Activated CD8-positive, alpha-beta T cell treated with anti-CD3 and anti-CD28 coated beads, Interleukin-2, amount 10 ng/mL, durations not matched to agents 7 days and 5 days (primary cell): ENCODE measurements at places on chromosomes 1 and 21.

DNA sequence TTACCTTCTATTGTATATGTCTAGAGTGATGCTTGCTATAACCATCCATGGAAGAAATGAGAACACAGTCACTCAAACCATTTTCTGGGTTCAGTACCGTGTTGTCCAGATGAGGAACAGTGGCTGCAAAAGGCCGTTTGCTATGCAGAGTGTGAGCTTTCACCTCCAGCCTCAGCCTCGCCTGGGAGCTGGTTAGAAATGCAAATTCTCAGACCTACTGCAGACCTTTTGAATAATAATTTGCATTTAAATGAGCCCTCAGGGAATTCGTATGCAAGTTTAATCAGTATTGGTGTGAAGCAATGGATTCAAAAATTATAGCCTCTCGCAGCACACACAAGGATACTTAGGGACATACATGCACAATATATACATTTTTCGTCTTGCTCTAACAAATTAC lies 24.1 kb downstream of the KCNJ15 start:
- no peak for DNase-seq

DNA sequence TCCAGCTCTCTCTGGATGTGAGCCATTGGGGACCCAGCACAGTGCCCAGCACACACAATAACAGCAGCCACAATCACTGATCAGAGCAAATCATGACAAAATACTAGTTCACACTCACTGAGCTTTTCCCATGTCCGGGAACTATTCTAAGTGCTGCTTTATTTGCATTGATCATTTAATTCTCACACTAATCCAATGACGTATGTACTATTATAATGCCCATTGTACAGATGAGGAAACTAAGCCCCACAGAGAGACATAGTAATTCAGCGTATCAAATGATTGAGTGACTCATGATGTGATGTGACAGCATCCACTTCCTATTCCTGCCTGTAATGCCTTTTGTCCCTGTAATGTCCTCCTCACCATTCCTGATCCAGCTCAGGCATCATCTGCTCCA lies 1.9 kb upstream of the S100A8 start:
- no peak for DNase-seq

DNA sequence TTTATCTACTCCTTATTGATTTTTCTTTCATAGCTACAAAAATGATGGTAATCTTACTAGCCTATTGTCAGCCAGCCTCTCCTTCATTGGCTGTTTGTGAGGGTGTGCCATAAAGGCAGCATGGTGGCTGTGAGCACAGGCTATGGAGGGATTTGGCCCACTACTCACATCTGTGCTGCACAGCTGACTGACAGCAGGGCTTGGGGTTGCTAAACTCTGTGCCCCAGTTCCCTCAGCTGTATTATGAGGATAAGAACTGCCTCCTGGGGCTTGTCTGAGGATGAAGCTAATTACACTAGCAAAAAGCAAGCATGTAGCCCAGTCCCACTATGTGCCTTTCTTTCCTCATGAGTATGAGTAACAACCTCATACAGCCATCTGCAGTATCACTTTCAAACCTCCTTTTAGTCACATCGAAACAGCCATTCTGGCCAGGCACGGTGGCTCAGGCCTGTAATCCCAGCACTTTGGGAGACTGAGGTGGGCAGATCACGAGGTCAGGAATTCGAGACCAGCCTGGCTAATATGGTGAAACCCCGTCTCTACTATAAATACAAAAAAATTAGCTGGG lies 66.2 kb downstream of the COQ8A start:
- DNase-seq: no peak

DNA sequence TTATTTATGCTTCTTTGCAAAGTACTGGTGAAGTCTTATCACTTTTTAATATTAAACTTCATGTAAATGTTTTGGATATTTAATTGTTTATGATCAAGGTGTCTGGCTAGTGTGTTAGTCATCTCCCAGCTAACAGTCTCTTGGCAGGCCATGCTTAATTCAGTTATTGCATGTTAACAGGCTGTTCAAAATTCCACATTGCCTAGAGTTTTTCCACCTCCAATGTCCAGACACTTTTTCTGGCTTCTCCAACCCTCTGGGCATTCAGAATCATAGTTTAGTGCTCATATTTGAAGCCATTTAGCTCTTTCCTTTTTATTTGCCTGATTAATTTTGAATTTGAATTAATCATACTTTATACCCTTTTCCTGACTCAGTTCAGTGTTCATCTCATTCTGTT lies 69.2 kb downstream of the OLFML2B start:
- no peak for DNase-seq

GRCh38 chr1:236686815-236687160 lies 489 bp downstream of the ACTN2 start:
- no peak for DNase-seq

GRCh38 chr1:70220517-70221237 lies 503 bp upstream of the SRSF11 start:
- no peak for DNase-seq

DNA sequence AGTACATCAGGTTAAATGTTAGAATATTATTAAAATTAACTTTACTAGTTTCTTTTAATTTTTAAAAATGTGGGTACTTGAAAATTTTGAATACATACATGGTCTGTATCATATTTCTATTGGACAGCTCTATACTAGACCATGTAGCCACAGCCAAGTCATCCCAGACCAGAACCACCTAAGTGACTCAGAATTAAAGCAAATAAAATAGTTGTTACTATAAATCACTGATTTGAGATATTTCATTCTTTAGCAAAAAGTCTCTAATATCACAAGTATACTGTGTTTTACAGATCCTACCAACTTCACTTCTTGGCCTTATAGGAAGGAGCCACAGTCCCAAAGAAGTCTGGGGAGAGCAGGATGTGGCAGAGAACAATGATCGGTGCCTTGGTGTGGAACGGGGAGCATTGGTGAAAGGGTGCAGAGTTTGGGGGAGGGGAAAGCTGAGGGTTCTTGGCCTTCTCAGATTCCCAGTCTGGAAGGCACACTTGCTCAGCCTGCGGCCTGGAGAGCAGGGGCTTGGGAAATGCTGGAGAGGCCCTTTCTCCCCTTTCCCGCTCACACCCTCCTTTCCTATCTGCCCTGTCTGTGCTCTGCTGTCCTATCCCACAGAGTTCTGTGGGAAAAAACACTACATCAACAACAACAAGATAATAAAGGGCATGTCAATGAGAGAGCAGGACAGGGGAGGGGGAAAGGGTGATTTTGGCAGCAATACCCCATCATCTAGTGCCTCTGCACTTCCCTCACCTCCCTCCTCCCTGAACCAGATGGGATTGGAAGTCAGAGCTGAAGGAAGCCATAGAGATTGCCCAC lies 122.1 kb downstream of the NGF start:
- DNase-seq: no peak

- no peak for DNase-seq
Measured at GRCh38 chr1:67213948-67214347, 47.7 kb downstream of the IL23R start.

DNA sequence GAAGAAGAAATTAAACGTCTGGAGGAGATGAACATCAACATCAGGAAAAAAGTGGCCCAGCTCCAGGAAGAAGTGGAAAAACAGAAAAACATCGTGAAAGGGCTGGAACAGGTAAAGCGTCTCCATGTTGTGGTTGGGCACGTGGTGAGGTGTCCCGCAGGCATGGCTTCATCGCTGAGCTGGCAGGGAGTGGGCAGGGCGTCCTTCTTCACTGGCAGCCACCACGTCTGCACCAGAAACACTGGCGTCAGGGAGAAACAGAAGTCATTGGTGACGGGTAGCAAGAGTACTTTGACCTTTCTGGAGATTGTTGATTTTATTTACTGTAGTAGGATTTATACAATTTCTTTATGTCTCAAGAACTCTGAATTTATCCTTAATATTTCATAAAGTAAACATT lies 59.0 kb upstream of the DIP2A start:
- DNase-seq: no peak

- no peak for DNase-seq
Measured at GRCh38 chr1:186187601-186188000, 187.5 kb downstream of the TPR start.

GRCh38 chr1:161044908-161045735 lies 655 bp downstream of the USF1 start:
- DNase-seq: peak; percentile 87

GRCh38 chr1:236744533-236744932 lies 50.6 kb upstream of the MTR start:
- no peak for DNase-seq

DNA sequence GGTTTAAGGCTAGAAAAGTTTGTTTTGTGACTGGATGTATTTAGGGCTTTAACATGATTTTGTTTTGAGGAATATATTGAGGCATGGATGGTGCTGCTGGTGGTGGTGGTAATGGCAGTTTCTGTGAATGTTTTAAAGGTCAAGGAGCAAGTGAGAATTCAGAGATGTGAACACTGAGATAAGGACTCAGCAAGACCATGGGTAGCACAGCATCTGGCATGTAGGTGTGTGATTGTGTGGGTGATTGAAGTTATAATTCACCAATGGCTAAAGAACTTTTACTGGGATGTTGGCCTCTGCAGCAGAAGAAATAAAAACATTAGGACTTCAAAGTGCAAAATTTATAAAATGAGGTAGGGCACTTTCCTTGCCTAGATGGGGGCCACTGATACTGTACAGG lies 65.9 kb downstream of the MACF1 start:
- DNase-seq: no peak

GRCh38 chr1:177928194-177928593 lies 41.7 kb downstream of the SEC16B start:
- no peak for DNase-seq

- no peak for DNase-seq
Measured at GRCh38 chr1:60825593-60825992, 256.8 kb upstream of the NFIA start.

- DNase-seq: no peak
Measured at GRCh38 chr1:7500381-7501083, 270.6 kb upstream of the VAMP3 start.

DNA sequence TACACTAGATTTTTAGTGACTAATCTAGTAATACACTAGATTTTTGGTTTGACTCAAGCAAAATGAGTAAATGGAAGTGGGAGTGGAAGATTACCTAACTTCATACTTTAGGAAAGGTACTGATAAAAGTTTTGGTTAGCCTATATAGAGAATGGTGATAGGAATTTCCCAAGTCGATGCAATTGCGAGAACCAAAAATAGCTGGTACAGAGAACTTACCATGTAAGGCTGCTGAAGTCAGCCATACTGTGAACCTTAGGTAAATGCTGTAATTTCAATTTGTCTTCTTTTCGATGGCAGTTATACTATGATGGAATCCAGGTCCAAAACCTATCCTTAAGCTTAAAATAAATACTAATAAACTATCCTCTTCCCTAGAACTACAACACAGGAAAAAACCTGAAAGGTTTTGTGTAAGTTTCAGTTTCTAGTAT lies 4.6 kb downstream of the PNRC2 start:
- no peak for DNase-seq

GRCh38 chr21:44967082-44968047 lies 27.5 kb downstream of the SLX9 start:
- no peak for DNase-seq

GRCh38 chr1:167121375-167122120 lies 27.7 kb downstream of the STYXL2 start:
- peak; percentile 33 for DNase-seq

GRCh38 chr1:55726994-55727393 lies 511.8 kb upstream of the USP24 start:
- no peak for DNase-seq

GRCh38 chr1:147243228-147243685 lies 773 bp downstream of the CHD1L start:
- DNase-seq: peak; percentile 55

DNA sequence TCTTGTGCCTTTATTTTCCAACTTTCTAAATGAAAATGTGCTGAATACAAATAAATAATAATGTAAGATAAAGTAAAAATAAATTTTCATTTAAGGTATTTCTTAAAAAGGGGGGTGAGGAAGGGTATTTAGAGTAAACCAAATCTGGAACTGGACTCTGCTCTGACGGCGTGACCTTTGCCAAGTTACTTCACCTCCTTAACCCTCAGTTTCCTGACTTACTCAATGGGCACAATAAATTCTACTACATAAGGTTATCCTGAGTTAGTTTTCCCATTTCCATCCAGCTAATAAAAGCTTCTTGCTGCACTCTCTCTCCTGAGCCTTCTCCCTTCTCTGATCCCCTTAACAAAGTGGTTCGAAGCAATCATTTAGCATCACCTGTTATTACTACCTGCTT lies 93.9 kb downstream of the NID1 start:
- no peak for DNase-seq

GRCh38 chr1:115828101-115829022 lies 12.6 kb downstream of the NHLH2 start:
- no peak for DNase-seq

DNA sequence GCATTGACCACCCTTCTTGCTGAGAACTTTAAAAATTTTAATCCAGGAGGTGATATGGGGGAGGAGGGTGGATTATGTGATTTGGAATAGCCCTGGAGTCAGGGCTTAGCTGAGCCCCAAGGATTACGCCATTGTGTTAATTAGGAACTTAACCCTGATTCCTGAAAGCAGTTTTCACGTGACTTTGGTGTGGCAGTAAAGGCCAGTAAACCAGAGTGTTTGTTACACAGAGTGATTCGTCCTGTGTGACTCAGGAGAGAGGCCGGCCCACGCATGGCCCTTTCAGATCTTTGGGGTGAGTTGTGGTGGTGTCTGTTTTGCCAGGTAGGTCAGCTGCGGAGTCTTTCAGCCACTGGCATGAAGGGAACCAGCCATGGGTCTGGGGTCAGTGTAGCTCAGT lies 107.6 kb downstream of the NOS1AP start:
- no peak for DNase-seq

- no peak for DNase-seq
Measured at GRCh38 chr1:15541231-15541792, 14.7 kb downstream of the DNAJC16 start.

DNA sequence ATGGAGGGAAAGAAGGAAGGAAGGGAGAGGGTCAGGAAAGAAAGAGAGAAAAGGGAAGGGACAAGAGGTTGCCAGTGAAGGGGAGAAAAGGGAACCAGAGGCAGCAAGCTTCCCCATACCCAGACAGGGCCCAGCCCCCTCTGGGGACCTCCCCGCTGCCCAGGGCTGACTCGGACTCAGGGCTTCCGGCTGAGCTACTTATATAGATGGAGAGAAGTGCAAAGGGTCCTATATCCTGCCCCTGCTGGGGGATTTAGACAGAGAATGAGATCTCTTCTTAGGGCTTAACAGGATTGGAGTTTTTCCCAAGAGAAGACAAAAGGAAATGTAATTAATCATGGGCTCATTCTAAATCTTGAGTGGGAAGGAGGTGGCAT lies at the start of gene ETV3L:
Gene ETV3L (minus strand): TSS at position 176 of the 377 bp plus-strand sequence. CDS start 285 bp downstream, outside the sequence.
- no peak for DNase-seq

- DNase-seq: no peak
Measured at GRCh38 chr1:24890887-24891286, 39.2 kb downstream of the RUNX3 start.
